ENCODE measurements at places on chromosomes 13 and 19.

DNA sequence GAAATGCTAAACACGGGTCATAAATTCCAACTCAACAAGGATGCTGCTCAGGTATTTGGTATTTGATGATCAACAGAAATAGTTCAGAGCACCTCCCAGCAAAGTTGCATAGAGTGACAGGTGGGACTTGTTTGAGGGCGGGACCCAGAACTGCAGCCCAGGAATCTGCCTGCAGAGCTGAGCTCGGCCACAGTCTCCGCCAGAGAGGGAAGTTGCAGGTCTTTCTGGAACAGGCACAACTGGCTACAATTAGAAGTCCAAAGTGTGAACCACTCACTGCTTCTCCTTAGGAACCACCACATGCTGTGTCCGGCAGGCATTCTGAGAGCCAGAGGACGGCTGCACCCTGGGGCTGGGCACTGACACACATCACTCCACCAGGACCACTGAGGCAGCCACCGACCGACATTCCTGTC is 1.1 kb downstream of the SLC15A1 start:
- no peak for DNase-seq

DNA sequence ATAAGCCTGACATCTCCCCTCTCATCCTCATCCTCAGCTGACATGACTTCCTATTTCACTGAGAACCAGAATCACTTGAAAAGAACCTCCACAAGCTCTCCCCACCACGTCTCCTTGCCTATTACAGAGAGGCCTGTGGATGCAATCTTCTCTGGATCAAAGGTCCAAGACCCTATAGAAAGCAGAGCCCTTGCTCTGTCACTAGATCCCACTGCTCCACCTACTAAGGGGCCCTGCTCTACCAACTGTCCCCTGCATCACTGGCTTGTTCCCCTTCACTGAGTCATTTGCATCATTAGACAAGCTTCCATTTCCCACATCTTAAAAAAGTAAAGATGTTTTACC is 40.8 kb downstream of the RCBTB2 start:
- DNase-seq: no peak

GRCh38 chr19:1181606-1182005 is 7.5 kb upstream of the SBNO2 start:
- no peak for DNase-seq

DNA sequence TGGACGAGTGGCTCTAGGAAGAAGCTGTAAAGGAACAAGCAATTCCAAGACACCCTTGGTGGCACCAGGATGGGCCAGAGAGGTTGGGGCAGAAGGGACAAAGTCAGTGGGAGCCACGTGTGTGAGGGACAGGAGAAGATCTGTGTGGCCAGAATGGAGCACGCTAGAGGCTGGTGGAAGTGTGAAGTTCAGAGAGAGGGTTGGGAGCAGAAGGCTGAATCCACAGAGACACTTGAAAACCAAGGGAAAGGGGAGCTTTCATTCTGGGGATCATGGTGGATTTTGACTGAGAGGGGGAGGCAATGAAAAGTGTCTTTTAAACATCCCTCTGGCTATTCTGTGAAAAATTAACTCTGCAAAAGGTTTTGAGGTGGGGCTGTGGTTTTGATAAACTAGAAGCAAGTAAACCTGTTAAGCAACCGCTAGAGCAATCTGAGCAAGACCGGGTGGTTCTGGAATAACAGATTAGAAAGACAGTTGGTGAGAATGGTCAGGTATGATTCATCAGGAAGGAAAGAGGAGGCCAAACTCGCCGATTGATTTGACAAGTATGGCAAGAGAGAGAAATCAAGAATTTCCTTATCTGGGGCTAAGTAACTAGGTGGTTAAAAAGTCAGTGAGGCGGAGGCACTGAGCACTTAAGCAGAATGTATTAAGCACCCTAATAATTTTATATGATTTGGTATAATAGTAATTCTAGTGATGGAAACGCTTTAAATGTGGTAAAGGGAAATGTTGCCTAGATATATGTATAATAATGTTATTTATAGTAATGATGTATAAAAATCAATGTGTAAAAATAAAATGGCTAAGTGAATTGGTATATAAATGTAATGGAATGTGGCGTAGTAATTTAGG is 140.0 kb downstream of the MYO16 start:
- no peak for DNase-seq

GRCh38 chr13:63088226-63088625 is 1672.6 kb upstream of the PCDH20 start:
- DNase-seq: no peak

DNA sequence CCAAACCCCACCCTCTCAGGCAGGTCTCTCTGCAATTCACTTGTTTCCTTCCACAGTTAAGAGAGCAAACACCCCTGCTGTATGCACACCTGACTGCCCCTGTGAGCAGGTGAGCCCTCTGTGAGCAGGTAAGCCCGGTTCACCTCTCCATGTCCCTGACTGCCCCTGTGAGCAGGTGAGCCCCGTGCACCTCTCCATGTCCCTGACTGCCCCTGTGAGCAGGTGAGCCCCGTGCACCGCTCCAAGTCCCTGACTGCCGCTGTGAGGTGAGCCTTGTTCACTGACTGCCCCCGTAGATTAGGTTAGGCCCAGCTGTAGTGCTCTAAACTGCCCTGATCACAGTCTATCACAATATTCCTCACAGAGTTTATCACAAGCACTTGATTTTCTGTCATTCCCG is 29.2 kb downstream of the TMTC4 start:
- DNase-seq: no peak

GRCh38 chr19:16773259-16773658 is 53.6 kb downstream of the NWD1 start:
- DNase-seq: no peak

GRCh38 chr13:90640976-90641375 is 706.5 kb upstream of the MIR17HG start:
- no peak for DNase-seq

- DNase-seq: no peak
Measured at GRCh38 chr19:38544569-38545315, 73.0 kb downstream of the MAP4K1 start.

- DNase-seq: no peak
Measured at GRCh38 chr19:50607388-50607787, 32.3 kb downstream of the SYT3 start.

DNA sequence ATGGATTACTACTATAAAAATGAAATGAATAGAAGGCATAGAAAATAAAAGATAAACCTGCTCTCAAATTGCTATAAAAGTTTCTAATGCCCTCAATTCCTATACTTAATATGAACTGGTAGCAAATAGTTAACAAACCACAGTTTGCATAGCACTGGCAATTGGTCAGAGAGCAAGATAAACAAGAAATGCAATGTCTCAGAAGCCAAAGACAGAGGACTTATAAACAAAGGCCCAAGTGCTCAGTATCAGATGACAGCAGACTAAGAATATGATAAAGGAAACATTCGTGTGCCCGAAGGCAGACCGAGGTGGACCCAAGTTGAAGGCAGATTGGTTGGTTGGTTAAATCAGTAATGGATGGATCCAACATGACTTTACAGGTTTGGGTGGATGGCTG is 50.6 kb downstream of the IPO5 start:
- no peak for DNase-seq

GRCh38 chr19:18408053-18408476 is 10.6 kb upstream of the LRRC25 start:
- no peak for DNase-seq

DNA sequence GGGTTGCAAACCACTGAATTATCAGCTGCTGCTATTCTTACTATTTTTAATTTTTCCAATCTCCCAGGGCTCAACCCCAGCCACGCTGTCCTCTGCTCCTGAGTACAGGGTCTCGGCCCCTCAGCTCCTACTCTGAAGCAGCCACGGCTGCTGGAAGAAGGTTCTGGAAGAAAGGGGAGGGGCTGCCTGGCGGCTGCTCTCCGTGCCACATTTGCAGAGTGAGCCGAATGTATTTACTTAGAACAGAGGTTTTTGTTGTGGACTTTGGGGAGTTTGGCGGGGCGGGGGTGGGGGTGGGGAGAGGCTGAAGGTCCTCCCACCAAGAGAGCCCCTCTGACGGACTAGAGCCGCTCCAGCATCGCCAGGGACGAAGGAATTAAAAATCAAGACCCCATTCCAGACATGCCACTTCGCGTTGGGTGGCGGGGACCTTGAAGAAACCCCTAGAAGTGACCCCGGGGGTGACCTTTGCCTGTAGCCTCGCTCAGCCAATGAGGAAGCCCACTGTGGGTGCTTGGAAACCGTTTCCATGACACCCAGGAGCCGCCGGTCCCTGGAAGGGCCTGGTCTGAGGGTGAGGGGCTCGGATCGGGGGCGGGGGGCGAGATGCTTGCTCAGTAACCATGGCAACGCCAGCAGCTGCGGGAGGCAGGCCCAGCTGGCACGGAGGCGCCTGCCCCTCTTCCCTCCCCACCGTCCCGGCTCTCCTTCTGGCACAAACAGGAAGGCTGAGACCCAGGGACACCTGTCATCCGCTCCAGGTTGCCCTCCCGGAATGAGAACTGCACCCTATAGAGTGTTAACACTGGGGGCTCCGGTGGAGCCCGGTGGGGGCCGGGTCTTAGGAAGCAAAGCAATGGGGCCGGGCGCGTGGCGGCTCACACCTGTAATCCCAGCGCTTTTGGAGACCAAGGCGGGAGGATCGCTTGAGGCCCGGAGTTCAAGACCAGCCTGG is 54.2 kb upstream of the PTPRS start:
- DNase-seq: no peak

DNA sequence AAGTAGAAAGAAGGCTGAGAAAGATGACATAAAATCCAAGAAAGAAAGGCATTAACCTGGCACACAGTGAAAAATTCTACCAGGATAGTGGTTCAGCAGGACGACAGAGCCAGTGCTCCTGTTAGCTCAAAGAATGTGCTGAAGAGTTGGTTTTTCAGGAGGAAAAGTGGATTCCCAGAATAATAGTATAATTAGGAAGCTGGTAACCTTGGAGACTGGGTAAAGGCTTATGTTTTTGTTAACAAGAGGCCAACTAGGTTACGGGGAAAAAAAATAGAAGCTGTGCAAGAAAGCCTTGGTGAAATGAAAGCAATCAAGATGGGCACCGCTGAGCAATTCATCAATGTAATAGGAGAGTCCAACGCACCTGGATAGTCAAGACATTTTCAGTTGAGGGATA is 54.7 kb downstream of the SLC15A1 start:
- no peak for DNase-seq

DNA sequence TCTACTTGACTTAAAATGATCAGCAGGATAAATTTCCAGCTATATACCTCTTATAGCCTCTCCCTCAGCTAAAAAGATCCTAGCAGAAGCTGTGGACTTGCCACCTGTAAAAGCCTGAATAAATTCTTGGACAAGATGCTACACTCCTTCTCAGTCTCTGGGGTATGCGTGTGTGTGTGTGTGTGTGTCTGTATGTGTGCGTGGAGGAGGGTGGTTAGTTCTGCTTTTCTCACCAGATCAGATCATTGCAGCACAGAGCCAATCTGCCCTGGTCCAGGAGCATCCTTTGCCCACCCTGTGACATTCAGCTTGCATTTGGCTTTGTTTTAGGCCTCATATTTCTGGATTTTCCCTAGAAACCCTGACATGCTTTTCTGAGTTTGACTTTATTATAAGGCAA is 438.3 kb downstream of the RFC3 start:
- DNase-seq: no peak

- no peak for DNase-seq
Measured at GRCh38 chr19:17920527-17920926, 12.3 kb upstream of the CCDC124 start.

- no peak for DNase-seq
Measured at GRCh38 chr19:4083677-4084546, 17.2 kb upstream of the ZBTB7A start.

- no peak for DNase-seq
Measured at GRCh38 chr13:71316792-71317363, 550.1 kb downstream of the DACH1 start.

DNA sequence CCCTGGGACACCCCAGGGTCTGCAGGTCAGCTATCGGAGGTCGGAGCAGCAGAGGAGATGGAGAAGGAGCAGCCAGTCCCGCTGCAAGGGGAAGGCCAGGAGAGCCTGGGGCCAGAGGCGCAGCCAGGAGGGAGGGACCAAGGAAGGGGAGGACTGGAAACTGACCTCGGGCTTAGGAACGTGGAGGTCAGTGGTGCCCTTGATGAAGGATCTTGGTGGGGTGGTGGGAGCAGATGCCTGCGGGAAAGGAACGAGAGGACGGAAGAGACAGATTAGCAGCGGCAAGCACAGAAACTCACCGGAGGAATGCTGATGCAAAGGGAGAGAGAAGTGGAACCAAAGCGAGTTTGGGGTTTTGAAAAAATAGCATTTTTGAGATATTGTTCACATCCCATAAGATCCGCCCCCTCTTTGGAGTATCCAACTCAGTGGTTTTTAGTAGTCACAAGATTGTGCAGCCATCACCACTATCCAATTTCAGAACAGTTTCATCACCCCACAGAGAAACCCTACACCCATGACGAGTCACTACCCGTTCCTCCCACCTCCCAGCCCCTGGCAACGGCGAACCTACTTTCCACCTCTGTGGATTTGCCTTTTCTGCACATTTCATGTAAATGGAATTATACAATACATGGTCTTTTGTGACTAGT is 22.1 kb downstream of the PLEKHF1 start:
- no peak for DNase-seq

- DNase-seq: no peak
Measured at GRCh38 chr13:82458169-82458568, 1424.1 kb downstream of the SLITRK1 start.

GRCh38 chr13:106527445-106527801 is 8.0 kb downstream of the EFNB2 start:
- DNase-seq: no peak

DNA sequence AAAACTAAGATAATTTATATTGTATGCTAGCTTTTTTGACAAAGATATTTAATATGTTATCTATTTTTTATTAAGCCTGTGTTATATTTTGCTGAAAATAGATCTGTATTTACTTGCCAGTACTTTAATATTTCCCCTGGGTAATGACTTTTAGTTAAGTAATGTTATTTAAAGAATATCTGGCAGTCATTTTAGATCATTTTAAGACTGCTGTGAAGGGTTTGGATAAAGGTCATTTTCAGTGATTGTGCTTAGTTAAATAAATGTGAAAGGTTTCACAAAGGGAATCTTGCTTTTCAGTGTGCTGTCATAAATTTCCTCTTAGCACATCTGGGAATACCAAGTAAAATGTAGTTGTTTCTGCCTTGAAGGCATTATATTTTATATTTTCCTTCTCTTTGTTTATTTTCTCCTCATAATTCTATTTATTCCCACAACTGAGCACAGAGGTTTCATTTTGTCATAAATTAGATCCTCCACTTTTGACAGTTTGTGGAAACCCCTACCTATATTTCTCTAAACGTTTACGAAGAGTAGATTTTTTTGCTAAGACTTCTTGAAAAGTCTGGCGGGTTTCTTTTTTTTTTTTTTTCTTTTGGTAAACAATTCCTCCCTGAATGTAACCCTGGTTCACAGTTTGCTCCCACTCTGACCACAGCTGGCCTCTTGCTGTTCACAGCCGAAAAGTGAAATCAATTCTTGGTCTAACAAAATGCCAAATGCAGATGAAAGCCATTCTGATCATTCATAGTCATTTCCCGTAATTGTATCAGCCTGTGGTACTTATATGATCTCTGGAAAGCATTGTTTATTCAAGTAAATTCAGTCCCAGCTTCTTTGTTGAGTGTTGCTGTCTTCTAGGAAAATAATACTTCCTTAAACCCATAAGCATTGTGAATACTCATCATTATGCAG is 87.8 kb downstream of the MAB21L1 start:
- DNase-seq: no peak

- no peak for DNase-seq
Measured at GRCh38 chr19:10335352-10335985, 2.1 kb upstream of the RAVER1 start.

Data from thoracic aorta (tissue), 2 donors.